ENCODE measurements at places on chromosomes 2 and 18.

DNA sequence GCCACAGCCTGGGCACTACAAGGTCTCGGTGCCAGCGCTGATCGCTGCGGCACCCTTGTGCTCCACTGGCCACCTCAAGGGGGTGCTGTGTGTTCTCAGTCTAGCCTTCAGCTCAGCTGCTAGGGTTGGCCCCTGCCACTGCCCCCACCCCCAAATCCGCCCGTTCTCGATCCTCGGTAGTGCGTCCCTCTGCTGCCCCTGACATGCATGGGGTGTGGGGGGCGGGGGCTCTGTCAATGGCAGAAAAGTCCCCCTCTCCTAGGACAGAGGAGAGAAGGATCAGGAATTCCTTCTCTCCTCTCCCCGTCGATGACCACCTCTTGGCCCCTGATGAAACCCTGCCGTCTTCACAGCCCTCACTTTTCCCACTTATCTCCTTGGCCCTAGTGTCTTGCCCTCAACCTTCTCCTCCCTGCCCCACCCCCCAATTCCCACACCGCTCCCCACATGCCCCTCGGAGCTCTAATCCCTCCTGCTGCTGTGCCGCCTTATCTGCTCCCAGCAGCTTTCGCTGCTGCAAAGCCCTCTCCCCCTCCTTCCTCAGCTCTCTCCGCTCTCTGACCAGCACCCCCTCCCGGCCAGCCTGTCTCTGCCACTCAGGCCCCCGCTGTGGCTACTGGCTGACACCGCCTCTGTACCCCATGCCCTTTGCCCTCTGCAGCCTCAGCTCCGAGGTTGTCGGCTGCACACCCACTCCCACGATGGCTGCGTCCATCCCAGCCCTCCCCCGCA is 4.3 kb upstream of the ASIC4 start:
- no peak for DNase-seq

- DNase-seq, result no peak
Observed at GRCh38 chr2:175861958-175862357, 140.1 kb downstream of the LNPK start.

DNA sequence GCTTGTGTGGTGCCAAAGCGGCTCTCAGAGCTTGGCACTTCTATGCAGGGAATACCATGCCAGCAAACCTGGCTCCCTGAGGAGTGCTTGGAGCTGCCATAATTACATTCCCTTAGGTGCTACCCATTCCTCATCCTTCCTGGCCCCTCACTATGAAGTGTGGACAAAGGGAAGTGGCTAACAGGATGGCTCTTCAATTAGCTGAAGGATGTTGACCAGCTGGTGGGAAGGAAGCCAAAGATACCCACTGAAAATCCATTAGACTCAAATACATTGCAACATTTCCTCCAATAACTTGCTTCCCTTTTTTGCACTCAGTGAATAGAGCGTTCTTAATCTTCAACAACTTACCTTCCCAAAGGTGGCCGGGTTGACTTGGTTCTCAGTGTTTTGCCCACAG is 8.5 kb downstream of the RFX8 start:
- no peak for DNase-seq

DNA sequence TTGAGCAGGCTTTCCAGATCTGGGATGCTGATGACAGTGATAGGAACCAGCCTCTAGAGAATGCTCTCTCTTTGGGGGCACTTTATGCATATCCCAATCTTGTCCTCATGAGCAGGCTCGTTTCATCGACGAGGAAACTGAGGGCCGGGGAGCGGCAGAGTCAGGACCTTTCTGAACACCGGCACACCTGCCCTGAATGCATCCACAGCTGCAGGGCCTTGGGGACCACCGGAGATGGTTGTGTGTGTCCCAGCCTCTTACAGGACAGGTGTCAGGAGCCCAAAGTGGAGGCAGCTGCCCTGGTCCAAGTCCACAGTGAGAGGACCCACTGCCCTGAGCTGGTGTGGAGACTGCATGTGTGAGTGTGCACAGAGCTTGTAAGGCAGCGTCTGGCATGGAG is 47.6 kb upstream of the FAHD2A start:
- no peak for DNase-seq

DNA sequence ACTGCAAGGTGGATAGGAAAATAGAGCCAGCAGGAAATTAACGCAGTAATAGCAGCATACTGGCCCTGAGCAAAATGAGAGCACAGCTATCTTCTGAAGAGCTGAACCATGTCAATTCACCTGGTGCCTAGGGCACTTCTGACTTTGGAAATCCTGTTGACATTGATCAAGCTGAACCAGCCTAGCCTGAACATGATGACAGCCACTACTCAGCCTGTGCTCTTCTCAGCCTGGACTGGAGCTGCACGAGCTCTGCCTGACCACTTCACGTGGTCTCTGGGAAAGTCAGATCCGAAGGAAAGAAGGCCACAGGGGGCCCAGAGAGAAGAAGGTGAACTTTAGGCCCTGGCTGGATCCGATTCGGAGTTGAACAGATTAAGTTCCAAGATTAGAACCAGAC is 421.9 kb downstream of the LPIN1 start:
- DNase-seq, result no peak

- no peak for DNase-seq
Observed at GRCh38 chr2:210795506-210795905, 239.1 kb downstream of the CPS1 start.

- DNase-seq, result no peak
Observed at GRCh38 chr2:234488486-234488885, 8.4 kb downstream of the ARL4C start.

- DNase-seq, result no peak
Observed at GRCh38 chr2:6008186-6008585, 316.0 kb downstream of the SOX11 start.

DNA sequence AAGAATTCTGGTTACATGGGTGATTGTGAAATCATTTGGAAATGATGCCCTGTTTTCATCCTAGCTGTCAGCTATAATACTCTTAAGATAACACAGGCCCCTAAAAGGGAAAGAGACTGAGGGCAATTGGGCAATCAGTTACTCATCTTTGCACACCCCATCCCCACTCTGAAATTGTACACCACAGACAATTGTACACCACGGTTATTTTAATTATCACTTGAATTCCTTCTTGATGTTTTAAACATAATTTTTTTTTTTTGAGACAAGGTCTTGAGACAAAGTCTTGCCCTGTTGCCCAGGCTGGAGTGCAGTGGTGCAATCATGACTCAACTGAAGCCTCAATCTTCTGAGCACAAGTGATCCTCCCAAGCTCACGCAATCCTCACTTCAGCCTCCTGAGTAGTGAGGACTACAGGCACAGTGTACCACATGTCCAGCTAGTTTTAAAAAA is 862.4 kb upstream of the ACVR2A start:
- no peak for DNase-seq

DNA sequence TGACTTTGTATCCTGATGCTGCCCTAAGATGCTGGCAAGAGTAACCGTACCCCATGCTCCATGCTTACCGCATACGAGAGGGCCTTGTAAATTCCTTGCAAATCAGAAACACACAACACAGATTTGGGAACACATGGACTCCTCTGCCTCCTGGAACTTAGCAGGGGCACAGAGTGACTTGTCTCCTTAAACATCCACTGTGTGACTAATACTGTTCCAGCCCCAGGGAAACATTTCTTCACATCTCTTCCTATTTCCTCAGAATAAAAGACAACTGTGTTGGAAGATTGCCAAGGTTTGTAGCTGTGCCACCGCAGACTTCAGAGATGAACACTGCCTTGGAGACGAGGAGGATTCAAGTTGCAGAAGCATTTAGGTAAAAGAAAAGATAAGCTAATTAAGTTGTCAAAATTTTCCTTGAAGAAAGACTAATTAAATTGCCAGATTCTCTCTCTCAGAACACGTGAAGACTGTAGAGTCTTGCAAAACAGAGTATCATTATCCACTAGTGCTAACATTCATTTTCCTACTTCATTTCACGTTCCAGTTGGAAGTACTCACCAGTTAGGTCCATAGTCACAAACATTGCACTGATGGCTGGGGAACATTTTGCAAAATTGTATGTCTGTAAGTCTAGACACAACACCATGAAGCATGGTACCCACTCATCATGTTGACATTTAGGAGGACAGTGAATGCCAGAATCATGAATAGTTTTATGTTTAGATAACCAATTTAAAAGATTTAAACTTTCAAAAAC is 188.8 kb downstream of the TSN start:
- DNase-seq, result no peak

DNA sequence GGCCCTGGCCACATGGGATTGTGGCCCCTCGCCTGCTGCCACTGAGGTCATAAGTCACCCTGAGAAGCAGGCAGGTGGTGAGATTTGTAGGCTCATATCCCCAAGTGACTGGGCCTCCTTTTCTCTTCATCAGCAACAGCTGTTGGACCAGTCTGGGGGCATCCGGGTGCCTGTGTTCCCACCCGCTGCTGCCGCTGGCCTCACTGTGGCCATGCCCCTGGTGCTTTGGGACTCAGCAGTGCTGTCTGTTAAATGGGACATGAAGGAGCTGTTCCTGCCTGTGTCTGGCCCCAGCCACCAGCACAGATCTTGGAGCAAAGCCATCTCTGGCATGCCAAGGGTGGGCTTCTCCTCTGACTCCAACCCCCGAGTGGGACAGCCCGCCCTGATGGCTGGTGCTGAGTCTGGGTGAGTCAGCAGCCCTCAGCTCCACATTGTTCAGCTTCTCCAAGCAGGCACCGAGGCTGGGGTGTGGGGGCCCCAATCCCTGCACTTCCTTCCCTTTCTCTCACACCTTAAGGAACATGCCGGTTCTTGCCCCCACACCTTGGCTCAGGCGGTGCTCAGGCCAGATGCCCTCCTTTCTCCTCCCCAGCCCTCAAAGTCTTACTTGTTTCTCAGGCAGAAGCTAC is 207.9 kb downstream of the GLI2 start:
- no peak for DNase-seq

- no peak for DNase-seq
Observed at GRCh38 chr18:11119550-11119949, 29.8 kb downstream of the PIEZO2 start.

DNA sequence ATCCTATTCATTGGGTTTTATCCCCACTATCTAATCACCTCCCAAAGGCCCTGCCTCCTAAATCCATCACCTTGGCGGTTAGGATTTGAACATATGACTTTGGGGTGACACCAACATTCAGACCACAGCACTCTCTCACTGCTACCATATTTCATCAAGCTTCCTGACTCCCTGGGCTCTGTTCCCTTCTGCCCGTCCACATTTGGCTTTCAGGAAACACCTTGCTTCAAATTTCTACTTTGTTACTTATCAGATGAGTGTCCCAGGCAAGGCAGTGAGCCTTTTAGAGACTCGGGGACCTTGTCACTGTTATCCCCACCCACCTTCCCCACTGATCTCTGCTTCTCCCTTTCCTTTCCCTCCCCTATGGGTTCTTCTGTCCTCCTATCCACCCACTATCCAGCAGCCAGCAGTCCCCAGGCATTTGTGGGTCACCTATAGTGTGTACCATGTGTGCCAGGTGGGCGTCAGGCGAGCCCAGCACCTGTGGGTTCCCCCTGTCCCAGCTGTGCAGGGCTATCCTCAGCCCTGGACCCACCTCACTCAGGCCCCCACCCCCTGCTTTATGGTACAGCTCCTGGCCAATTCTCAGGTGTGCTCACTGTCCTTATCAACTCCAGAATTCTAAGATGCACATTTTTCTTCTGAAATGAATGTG is 230.9 kb downstream of the LOXHD1 start:
- DNase-seq, result no peak

DNA sequence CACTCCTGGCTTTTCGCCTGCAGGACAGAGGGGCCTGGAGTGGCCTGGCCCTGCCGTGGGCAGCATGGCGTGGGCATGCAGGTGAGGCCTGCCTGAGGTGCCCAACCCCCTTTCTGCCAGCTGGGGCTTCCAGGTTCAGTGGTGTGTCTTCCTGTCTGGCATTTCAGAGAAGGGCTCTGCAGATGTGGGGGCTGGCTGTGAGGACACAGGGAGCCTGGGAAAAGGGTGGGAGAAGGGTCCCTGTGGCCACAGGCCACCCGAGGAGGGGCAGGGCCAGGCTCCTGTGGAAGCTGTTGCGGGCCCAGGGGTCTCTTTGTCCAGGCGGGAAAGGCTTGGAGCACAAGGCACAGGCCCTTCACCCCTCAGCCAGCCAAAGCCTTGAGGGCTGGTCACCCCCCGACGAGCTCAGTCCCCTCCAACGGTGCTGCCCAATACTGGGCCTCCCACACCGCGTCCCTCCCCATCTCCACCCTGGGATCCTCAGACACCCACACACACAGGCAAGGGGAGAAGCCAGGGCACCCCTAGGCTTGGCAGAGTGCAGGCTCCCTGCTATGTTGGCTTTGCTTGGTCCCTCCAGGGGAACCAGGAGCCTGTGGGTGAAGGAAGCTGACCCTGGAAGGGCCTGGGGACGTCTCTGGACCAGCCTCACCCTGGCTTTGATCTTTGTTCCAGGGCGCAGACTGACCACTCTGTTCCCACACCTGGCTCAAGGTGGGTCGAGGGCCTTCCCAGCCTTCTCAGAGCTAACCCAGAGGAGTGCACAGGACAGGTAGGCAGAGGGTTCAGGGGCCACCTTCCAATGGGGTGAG is 3.7 kb upstream of the AQP12A start:
- DNase-seq, result no peak

- no peak for DNase-seq
Observed at GRCh38 chr2:140589273-140589672, 1541.5 kb downstream of the LRP1B start.

GRCh38 chr2:20303966-20304365 is 46.7 kb downstream of the PUM2 start:
- DNase-seq, result no peak

DNA sequence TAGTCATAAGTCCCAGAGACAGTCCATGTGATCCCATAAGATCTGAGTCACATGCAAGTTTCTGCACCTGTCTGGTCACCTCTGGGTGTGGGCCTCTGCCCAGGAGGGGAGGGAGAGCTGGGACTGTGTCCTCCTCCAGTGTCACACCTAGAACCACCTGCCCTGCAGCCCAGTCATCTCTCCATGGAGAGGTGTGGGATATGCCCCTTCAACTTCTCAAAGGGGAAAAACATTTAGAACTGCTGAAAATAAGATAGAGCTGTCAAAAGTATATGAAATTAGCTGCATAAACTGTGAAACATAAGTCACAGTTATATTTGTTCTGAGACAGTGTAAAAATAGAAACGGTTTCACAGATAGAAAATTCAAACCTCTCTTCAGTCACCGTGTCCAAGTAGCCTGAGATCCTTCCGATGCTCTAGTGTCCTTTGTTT is 55.4 kb downstream of the NGEF start:
- no peak for DNase-seq

DNA sequence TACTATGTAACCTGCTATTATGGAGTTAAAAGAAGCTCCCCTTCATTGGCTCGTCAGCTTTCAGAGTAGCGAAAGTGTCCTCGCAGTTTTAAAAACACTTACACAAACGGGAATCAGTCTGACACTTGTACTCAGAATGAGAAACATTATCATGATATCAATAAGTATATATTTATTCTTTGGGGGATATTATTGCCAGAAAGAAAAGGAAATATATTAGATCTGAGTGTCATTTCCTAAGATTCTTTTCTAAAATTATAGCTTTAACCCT is 584.5 kb downstream of the ZEB2 start:
- no peak for DNase-seq

DNA sequence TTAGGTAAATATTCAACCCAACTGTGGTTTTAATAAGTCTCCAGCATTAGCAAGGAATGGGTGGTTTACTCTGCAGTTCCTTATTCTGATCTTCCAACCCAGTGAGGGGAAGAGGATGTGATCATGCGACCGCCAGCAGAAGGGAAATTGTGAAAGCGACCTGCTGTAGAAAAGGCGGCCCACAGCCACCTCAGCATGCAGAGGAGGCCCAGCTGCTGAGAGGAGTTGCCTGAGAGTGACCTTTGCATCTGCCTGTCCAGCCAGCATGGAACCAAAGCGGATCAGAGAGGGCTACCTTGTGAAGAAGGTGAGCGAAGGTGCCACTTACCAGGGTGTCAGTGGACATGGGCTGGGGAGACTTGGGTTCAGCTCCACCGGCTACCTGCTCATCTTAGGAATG is at the start of gene PLEK:
TSS of gene PLEK (plus strand) at position 196 of the 400 bp plus-strand sequence. CDS start at position 266, 70 bp downstream.
- DNase-seq, result no peak
